ENCODE measurements at places on chromosomes 12 and 14. TPM values are rescaled to one million over a fixed set of nuclear protein-coding genes. Genes with fewer than 3 reads are reported as not detected.

TAS2R10 gene
- 2.2 TPM for polyA plus RNA-seq

KANSL2 gene
- 51.0 TPM for polyA plus RNA-seq

CLEC4A gene
- 3.8 TPM for polyA plus RNA-seq

NFATC4 gene
- polyA plus RNA-seq: 94.4 TPM

KIF5A gene
- polyA plus RNA-seq: 0.64 TPM

SLC7A8 gene
- 98.5 TPM for polyA plus RNA-seq

AGAP2 gene
- 0.79 TPM for polyA plus RNA-seq

ZDHHC22 gene
- 0.84 TPM for polyA plus RNA-seq
